ENCODE measurements at places on chromosomes 4 and X.

DNA sequence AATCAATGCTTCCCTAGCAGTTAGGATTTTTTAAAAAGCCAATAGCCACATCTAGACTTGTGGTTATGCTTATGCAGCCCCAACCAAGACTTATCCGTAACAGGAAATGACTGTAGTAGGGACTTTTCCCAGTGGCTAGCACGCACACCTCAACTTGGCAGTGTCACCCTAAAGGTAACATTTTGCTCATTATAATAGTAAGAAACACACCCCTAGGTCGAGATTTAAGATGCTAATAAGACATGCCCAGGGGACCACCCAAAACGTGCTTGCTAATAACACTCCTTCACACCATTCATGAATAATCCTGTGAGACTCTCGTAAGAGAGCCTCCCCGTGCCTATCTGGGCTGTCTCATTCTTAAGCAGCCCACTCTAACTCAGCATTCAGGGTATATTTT, 195.3 kb downstream of the CHIC1 start:
- peaks cover 1% of the 10 kb centered on the region for H3K27me3 ChIP-seq
- no peak for DNase-seq
- H3K27ac ChIP-seq = no peak overlapping the region
- no peaks in the 10 kb centered on the region for H3K4me1 ChIP-seq
- no peaks in the 10 kb centered on the region for H3K36me3 ChIP-seq

GRCh38 chrX:69096963-69097362, 68.3 kb downstream of the PJA1 start:
- no peak overlapping the region for H3K27ac ChIP-seq
- no peaks in the 10 kb centered on the region for H3K36me3 ChIP-seq
- no peaks in the 10 kb centered on the region for H3K4me1 ChIP-seq
- DNase-seq = no peak
- H3K4me3 ChIP-seq = no peak overlapping the region
- H3K27me3 ChIP-seq = no peaks in the 10 kb centered on the region

- H3K27ac ChIP-seq = no peak overlapping the region
- no peak for DNase-seq
- no peaks in the 10 kb centered on the region for H3K36me3 ChIP-seq
- no peaks in the 10 kb centered on the region for H3K27me3 ChIP-seq
- no peak overlapping the region for H3K4me3 ChIP-seq
Measured at GRCh38 chrX:70089604-70090297, 27.5 kb downstream of the OTUD6A start.

DNA sequence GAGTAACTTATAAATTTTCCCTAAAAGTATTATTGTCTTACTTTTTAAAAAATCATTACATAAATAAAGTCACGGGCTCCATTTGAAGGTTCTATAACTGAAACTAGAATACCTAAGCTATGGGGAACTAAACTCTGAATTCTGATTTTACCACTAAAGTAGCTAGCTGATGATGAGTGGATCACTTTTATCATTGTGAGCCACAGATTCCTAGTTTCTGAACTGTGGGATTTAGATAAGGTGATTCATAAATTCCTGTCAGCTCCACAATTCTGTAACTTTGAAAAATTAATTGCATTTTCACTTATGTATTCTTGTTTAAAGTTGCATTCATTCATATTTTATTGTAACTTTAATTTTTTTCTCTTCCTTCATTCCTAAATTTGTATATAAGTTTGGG, 540.9 kb downstream of the GBA3 start:
- DNase-seq = no peak
- no peak overlapping the region for H3K4me3 ChIP-seq
- H3K4me1 ChIP-seq = no peaks in the 10 kb centered on the region
- no peaks in the 10 kb centered on the region for H3K27me3 ChIP-seq
- no peak overlapping the region for H3K27ac ChIP-seq

- DNase-seq = no peak
- no peaks in the 10 kb centered on the region for H3K36me3 ChIP-seq
- H3K4me3 ChIP-seq = no peak overlapping the region
- no peak overlapping the region for H3K27ac ChIP-seq
- peaks cover 2% of the 10 kb centered on the region for H3K27me3 ChIP-seq
Measured at GRCh38 chr4:124321364-124321763, 391.2 kb downstream of the ANKRD50 start.

GRCh38 chrX:154304846-154305245, 9.3 kb downstream of the TKTL1 start:
- H3K4me3 ChIP-seq = no peak overlapping the region
- peaks cover 3% of the 10 kb centered on the region for H3K27me3 ChIP-seq
- peaks cover 23% of the 10 kb centered on the region for H3K4me1 ChIP-seq
- DNase-seq = no peak

GRCh38 chr4:147456706-147457105, 24.2 kb upstream of the EDNRA start:
- no peak for DNase-seq
- H3K27me3 ChIP-seq = no peaks in the 10 kb centered on the region
- H3K4me1 ChIP-seq = no peaks in the 10 kb centered on the region
- no peak overlapping the region for H3K27ac ChIP-seq
- no peak overlapping the region for H3K4me3 ChIP-seq
- no peaks in the 10 kb centered on the region for H3K36me3 ChIP-seq

GRCh38 chrX:2901367-2902036, 27.6 kb downstream of the ARSD start:
- no peaks in the 10 kb centered on the region for H3K27me3 ChIP-seq
- no peak overlapping the region for H3K4me3 ChIP-seq
- H3K27ac ChIP-seq = no peak overlapping the region
- no peaks in the 10 kb centered on the region for H3K36me3 ChIP-seq

- no peak overlapping the region for H3K4me3 ChIP-seq
- H3K27ac ChIP-seq = no peak overlapping the region
- no peaks in the 10 kb centered on the region for H3K4me1 ChIP-seq
- DNase-seq = no peak
- no peaks in the 10 kb centered on the region for H3K36me3 ChIP-seq
- peaks cover 14% of the 10 kb centered on the region for H3K27me3 ChIP-seq
Measured at GRCh38 chr4:27059446-27059845, 198.8 kb downstream of the STIM2 start.

DNA sequence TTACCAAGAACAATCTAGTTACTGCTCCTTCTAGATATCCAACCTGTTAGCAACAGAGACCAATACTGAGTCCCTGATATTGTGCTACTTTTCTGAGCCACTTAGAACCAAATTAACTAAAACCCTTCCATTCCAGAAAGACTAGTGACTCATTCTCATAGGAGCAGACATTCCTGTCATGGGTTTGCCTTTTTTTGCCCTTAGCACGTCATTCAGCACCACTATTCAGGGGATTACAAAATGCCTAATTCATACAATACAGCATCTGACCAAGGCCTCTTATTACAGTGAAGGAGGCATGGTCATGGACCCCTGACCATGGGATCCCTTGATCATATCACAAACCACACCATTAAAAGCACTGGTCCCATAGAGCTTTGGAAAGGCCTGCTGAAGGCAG, 123.8 kb upstream of the CXCL13 start:
- no peak overlapping the region for H3K4me3 ChIP-seq
- H3K4me1 ChIP-seq = no peaks in the 10 kb centered on the region
- no peak overlapping the region for H3K27ac ChIP-seq
- H3K36me3 ChIP-seq = no peaks in the 10 kb centered on the region

DNA sequence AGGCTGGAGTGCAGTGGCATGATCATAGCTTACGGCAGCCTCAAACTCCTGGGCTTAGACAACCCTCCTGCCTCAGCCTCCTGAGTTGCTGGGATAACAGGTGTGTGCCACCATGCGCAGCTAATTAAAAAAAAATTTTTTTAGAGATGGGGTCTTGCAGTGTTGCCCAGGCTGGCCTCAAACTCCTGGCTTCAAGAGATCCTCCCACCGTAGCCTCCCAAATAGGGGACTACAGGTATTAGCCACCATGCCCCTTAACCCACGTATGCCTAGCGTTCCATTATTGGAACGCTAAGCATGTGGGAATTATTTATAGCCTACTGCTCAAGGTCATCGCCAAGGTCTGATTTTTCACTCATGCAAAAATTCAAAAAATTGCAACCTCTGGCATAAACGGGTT, 20.3 kb upstream of the UBE2D3 start:
- H3K27ac ChIP-seq = no peak overlapping the region
- peaks cover 6% of the 10 kb centered on the region for H3K4me1 ChIP-seq
- no peak overlapping the region for H3K4me3 ChIP-seq
- peaks cover 3% of the 10 kb centered on the region for H3K36me3 ChIP-seq

DNA sequence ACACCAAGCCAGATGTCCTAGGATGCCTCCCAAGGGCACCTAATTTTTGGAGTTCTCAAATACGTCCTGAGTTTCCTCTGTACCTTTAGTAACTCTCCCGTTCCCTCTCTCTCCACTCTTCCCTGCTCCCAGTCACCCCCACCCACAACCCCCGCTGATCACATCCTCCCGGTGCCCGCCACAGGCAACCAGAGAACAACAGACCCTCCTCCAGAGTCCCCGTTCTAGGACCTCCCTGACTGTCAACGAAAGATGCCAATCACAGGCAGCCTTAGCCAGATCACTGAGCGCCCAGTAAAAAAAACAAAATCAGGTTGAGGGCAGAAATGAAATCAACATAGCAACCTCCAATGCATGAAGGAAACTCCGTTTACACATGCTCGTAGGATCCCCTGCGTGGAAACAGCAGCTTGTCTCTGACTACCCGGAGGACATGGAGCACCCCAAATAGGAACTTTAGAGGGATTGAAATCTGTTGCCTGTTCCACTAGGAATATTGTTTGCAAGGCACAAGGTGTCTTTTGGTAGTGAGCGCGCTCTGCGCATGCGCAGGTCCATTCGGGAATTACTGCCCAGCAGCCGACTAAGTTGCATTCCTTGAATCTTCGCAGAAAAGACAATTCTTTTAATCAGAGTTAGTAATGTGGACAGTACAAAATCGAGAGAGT, at the start of gene GABRB1:
GABRB1 (plus strand) TSS at position 557 of the 668 bp plus-strand sequence.
- peaks cover 36% of the 10 kb centered on the region for H3K27me3 ChIP-seq
- H3K4me1 ChIP-seq = peaks cover 13% of the 10 kb centered on the region
- H3K4me3 ChIP-seq = peak within 1 kb of the TSS; percentile 48
- no peaks in the 10 kb centered on the region for H3K36me3 ChIP-seq
- no peak within 1 kb of the TSS for H3K27ac ChIP-seq

- H3K36me3 ChIP-seq = no peaks in the 10 kb centered on the region
- H3K4me3 ChIP-seq = peak overlapping the region; percentile 63
- peaks cover 16% of the 10 kb centered on the region for H3K4me1 ChIP-seq
- no peak overlapping the region for H3K27ac ChIP-seq
Measured at GRCh38 chr4:40856840-40857362, 107.1 kb downstream of the NSUN7 start.

GRCh38 chrX:153884590-153884989, 1.4 kb downstream of the L1CAM start:
- H3K27ac ChIP-seq = no peak overlapping the region
- H3K4me1 ChIP-seq = no peaks in the 10 kb centered on the region
- no peaks in the 10 kb centered on the region for H3K36me3 ChIP-seq
- no peak overlapping the region for H3K4me3 ChIP-seq
- DNase-seq = no peak

DNA sequence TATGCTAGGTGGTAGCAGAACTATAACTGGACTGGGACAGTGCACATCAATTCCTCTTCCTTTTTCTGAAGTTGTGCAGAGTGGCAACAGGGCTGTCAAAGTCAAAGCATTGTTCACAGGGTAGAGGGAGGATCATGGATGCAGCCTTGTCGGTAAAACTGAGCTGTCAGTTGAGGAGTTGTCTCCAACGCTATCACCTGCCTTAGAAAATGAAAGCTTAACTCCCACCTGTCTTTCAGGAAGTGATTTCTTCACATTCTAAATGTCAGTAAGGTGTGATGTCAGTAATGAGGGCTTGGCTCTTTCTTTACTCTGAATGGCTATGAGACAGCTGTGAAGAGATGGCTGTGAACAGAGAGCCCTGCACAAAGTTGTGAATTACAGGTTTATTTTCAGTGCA, 66.4 kb upstream of the BANK1 start:
- no peaks in the 10 kb centered on the region for H3K36me3 ChIP-seq
- peaks cover 6% of the 10 kb centered on the region for H3K4me1 ChIP-seq
- no peak overlapping the region for H3K4me3 ChIP-seq
- no peak overlapping the region for H3K27ac ChIP-seq

GRCh38 chrX:9532349-9532748, 67.5 kb downstream of the TBL1X start:
- peaks cover 51% of the 10 kb centered on the region for H3K4me1 ChIP-seq
- no peak for DNase-seq
- H3K27ac ChIP-seq = no peak overlapping the region
- peaks cover 4% of the 10 kb centered on the region for H3K36me3 ChIP-seq

DNA sequence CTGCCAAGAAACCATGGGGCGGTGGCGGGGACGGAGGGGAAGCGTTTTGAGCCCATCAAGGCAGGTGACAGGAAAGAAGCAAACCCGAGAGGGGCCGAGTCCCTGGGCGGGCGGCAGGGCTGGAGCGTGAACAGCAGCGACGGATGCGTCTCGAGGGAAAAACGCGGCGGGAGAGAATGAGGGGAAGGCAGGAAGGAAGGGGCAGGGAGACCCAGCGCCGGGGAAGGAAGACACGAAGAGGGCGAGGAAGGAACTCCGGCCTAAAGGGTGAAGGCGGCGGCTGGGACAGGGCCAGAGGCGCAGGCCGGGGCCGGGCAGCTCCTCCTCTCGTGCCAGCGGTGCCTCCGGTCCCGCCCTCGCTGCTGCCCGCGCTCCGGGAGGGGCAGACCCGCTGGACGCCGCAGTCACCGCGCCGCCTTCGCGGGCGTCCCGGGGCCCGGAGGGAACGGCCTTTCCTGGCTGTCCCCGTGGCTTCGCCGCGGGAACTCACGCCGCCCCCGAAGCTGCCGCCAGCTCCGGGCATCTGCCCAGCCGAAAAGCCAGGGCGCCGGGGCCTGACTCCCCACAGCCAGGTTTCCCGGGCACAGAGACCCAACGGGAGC, 751 bp upstream of the RGS12 start:
- H3K27ac ChIP-seq = peak overlapping the region; percentile 59
- H3K4me1 ChIP-seq = peaks cover 7% of the 10 kb centered on the region
- H3K36me3 ChIP-seq = no peaks in the 10 kb centered on the region
- DNase-seq = peak; percentile 27
- peaks cover 42% of the 10 kb centered on the region for H3K27me3 ChIP-seq
- H3K4me3 ChIP-seq = peak overlapping the region; percentile 85

GRCh38 chr4:171876636-171877035, 63.4 kb downstream of the GALNTL6 start:
- no peak overlapping the region for H3K4me3 ChIP-seq
- H3K36me3 ChIP-seq = no peaks in the 10 kb centered on the region
- H3K27me3 ChIP-seq = no peaks in the 10 kb centered on the region
- no peaks in the 10 kb centered on the region for H3K4me1 ChIP-seq
- no peak for DNase-seq
- no peak overlapping the region for H3K27ac ChIP-seq

GRCh38 chrX:112614640-112615039, 65.1 kb downstream of the LHFPL1 start:
- H3K27ac ChIP-seq = no peak overlapping the region
- no peak for DNase-seq
- no peak overlapping the region for H3K4me3 ChIP-seq
- no peaks in the 10 kb centered on the region for H3K4me1 ChIP-seq
- no peaks in the 10 kb centered on the region for H3K36me3 ChIP-seq
- peaks cover 4% of the 10 kb centered on the region for H3K27me3 ChIP-seq

- no peaks in the 10 kb centered on the region for H3K36me3 ChIP-seq
- H3K27me3 ChIP-seq = peaks cover 24% of the 10 kb centered on the region
- H3K27ac ChIP-seq = no peak overlapping the region
Measured at GRCh38 chr4:41644915-41645295, 103.6 kb downstream of the PHOX2B start.
